EH (cell line): ENCODE measurements at places on chromosomes 11 and 22.

GRCh38 chr22:46902436-46902835, 140.0 kb downstream of the TBC1D22A start:
- no peak for DNase-seq

GRCh38 chr11:1782831-1783724, 19.4 kb upstream of the CTSD start:
- DNase-seq, result peak; percentile 73

DNA sequence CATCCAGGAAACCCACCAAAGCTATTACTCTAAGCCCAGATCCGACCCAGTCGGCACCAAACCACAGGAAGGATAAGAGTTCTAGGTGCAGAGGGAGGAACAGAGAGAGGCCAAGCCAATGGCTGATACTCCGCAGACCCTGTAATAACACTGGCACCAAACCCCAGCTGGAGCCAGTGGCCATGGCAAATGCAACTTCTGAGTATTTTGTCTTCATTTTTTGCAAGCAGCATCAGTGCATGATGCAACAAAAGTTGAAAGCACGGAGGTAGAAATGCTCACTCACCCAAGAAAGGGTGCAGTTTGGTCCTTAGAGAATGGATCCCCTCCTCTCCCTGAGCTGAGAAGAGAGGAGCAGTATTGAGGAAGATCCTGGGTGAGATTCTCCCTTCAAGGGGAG, 2.8 kb downstream of the TMEM121B start:
- no peak for DNase-seq

DNA sequence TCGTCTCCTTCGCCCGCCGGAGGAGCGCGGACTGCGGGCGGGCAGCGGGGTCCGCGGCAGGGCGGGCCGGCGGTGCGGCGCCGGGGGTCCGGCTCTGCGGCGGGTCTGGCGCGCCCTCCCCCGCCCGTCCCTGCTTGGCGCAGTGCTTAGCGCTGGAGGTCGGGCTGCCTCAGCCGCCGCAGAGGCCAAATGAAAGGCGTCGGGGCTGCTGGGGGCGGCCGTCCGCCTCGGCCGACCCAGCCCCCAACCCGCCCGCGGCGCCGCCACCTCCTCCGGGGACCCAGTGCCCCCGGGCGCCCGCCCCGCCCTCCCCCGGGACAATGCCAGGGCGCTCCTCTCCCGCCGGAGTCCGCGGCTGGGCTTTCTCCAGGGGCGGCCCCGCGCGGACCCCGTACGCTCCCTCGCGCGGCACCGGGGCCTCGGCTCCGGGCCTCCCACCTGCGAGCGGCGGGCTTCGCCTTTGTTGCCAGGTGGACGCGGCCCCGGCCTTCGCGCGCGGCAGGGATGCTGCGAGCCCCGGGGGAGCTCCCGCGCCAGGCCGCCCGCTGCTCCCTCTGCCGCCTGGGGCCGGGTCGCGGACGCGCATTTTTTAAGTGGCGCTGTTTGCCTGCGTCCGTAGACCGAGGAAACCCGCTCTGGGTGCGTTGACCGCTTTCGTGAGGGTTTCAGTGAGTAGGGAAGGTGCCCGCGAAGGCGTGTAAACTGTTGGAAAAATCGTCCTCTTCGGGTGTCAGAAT, 583 bp downstream of the APLP2 start:
- peak; percentile 48 for DNase-seq

GRCh38 chr11:64801158-64801464, 1.9 kb downstream of the MAP4K2 start:
- DNase-seq, result no peak

DNA sequence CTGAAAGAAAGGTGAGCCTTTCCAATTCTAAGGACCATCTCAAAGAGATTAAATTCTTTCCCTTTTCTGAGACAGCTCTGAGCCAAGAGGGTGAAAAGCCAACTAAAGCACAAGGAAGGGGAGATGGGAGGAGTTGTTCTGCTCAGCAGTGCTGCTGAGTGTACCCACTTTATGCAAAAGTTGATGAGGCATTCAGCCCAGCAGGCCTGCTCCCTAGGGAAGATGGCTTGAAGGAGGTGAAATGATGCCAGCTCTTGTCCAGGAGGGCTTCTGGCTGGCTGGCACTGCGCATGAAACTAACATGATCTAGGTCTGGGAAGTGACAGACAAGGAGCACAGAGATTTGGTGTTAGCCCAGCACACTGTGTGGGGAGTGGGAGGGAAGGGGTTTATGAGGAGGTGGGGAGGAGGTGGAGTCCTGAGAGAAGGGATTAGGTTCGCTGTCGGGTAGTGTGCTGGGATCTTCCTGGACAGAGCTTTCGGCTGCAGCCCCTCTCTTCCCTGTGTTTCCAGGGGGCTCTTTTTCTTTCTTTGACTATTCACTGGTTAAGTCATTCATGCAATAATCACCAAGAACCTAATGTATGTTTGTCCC, 225.5 kb upstream of the NARS2 start:
- DNase-seq, result no peak

DNA sequence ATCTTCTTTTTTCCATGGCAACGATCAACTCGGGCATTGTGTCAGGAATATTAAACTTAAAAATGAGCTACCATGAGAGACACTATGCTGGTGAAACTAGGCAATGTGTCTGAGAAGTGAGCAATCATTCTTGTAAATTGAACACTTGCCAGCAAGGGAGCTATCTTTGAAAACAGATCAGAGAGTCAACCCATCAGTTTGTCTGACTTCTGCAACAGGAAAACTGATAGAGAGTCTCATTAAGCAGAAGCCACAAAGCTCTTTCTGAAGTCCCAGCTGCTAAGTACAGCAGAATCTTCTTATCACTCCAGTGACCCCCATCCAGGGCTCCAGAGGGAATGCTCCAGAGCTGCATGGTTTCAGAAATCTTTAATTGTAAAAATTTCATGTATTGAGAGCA, 114.7 kb downstream of the MSANTD4 start:
- no peak for DNase-seq

- DNase-seq, result peak; percentile 78
Observed at GRCh38 chr11:72471005-72471898, 36.9 kb upstream of the CLPB start.

- DNase-seq, result no peak
Observed at GRCh38 chr22:25563761-25564319, 635 bp upstream of the GRK3 start.

DNA sequence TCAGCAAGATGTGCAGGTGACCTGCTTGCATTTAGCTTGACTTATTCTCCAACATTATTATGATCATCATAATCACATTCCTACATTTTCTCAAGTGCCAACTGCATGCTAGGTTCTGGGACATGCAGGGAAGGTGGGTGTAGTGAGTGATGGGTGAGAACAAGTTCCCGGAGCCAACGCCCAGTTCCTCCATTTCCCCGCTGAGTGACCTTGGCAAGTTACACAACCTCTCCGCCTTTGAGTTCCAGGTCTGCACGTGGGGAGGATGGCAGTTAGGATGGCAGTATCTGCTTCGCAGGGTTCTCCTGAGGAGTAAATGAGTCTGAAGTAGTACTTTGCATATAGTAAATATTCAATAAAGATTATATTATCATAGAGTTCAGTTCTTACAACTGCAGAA, 140.3 kb downstream of the GRIK4 start:
- DNase-seq, result no peak
